T1000 (cell line): ENCODE measurements at places on chromosomes 7 and 10.

DNA sequence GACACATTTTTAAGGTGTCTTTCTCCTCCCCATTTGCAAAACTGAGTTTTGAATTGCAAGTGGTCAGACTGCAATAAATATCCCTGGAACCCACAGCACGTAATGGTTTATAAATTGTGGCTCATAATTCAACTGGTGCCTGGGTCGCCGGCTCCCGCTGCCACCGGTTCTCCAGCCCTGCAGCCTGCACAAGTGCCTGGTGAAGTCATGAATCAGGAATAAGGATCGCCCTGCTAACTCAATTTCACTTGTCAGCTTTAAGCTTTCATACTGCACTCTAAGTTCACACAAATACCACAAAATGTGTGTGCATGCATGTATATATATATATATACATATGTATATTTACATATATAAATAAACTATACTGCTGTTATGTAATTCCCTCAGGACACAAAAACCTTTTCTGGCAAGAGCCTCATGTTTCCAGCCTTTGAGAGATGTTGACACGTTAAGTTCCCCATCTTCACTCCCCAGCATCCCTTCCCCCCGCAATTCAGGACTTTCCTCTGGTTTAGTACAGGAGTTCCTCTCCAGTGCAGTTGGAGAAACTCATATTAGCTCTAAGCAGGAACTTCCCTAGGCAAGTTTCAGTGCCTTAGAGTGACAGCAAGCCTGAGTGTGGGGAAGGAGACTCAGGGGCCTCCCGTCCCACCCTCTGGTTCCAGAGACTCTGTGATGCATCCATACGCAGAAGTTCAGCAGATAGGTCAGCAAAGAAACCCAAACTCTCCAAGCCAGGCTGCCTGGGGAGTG, 129.2 kb upstream of the UNC5B start:
- no peak for DNase-seq

- no peak for DNase-seq
Measured at GRCh38 chr10:3350617-3351258, 178.2 kb upstream of the PITRM1 start.

- no peak for DNase-seq
Measured at GRCh38 chr10:29830531-29831512, 196.1 kb upstream of the SVIL start.

GRCh38 chr7:137882261-137882668, 35.5 kb upstream of the DGKI start:
- DNase-seq, result peak; percentile 80

GRCh38 chr10:95447685-95448084, 113.5 kb downstream of the SORBS1 start:
- no peak for DNase-seq

GRCh38 chr7:157755741-157756140, 418.9 kb downstream of the DNAJB6 start:
- no peak for DNase-seq

DNA sequence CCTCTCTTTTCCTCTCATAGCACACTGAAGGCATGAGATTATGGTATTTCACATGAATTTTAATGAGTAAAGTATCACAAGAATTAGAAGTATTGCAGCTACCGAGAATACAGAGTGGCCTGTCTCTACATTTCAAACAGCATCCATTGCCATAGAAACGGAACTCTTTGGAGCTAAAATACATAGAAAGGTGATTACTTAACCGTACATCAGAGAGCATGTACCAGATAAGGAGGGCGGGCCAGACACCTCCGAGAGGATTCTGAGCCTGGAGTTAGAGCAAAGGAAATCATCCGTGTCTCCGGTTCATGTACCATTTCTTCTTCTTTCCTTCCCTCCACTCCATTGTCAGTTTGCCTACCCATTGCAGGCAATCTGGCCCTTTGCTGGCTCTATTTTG, 196.7 kb downstream of the KLF6 start:
- DNase-seq, result no peak

DNA sequence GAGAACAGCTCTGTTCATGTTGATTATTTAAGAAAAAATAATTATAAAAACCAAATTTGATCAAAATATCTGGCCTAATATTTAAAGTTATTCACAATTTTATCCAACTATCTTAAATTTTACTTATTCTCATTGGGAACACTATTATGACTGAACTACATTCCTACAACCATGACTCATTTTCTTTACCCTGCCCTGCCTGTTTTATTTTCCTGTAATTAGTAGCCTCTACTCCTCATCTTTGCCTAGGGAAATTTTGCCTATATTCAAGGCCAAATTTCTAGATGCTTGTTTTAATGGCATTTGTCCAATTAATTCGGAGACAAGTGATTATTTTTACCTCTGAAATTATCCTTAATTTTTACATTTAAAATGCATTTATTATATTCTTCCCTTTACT, 289.7 kb upstream of the TMEM229A start:
- DNase-seq, result no peak

DNA sequence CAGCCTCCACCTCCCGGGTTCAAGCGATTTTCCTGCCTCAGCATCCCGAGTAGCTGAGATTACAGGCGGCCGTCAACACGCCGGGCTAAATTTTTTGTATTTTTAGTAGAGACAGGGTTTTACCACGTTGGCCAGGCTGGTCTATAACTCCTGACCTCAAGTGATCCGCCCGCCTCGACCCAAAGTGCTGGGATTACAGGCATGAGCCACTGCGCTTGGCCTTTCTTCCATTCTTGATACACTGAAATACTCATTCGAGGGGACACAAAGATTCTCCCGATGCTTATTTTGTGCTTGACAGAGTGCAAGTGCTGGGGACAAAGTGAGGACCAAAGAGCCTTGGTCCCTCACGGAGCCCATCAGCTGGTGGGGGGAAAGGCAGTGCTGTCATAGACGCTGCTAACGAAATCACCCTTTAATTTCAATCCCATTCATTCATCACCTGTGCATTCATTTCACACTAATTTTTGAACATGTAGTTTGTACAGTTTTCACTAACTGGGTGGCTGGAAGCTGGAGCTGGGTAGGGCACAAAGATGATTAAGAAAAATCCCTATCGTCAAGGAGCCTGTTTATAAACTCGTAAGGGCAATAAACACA, 621 bp upstream of the FAM133B start:
- DNase-seq, result no peak

DNA sequence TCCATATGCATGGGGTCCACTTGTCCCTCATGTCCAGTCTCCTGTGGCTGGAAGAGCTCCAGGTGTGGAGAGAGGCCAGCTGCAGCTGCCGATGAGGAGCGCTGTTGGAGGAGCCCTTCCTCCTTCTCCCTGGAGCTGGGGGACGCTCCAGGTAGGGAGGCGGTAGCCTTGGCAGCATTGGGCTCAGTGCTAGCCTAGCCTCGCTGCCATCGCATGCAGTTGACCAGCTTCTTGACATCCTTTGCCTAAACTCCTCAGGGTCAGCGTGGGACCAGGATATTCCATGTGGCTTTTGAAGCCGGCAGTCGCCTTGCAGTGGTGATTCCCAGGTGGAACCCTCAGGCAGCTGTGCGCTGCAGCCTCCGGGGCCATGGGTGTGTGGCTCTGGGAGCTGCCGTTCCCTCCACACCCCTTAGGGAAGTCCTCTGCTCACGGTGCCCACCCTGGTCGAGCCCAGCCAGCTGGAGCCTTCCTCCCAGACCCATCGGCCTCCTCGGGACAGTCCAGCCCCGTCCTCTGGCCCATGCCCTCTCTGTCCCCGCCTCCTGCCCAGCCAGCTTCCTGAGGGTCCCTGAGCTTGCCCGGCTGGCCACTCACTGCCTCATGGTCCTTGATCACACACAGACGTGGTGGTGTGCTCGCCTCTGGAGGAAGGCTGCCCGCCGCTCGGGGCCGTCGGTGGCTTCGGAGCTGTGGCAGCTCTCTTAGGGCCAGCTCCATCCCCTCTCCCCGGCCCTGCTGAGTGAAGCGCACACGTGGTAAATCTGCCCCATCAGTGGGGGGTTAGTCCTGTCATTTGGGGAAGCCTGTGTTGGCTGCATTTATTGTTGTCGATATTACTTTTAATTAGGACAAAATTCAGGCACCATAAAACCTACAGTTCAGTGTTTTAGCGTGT, 21.2 kb downstream of the INPP5A start:
- DNase-seq, result no peak

DNA sequence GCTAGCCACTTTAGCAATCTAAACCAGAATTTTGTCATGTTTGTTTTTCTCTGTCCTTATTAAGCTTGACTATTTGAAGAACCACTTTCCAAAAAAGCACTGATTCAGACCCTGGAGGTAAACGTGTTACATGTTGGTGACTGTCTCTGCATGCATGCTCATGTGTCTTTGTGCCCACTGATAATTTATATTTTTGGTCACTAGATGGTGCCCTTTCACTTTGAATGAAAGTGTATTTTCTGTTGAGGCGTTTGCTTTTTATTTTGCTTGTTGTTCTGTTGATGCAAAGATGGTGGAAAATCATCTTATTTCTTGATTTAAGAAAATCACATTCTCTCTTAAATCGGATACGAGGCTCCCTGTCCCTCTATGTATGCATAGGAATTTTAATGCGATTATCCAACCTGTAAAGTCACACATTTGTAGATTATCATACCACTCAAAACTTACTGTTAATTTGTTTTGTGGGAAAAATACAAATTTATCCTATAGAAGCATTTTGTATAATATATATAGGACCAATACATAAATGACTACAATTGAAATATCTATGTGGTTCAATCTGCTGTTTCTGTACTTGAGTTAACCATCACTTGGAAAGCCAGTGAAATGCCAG, 269.3 kb downstream of the BICC1 start:
- no peak for DNase-seq

- DNase-seq, result no peak
Measured at GRCh38 chr10:20233423-20233822, 417.2 kb downstream of the PLXDC2 start.

DNA sequence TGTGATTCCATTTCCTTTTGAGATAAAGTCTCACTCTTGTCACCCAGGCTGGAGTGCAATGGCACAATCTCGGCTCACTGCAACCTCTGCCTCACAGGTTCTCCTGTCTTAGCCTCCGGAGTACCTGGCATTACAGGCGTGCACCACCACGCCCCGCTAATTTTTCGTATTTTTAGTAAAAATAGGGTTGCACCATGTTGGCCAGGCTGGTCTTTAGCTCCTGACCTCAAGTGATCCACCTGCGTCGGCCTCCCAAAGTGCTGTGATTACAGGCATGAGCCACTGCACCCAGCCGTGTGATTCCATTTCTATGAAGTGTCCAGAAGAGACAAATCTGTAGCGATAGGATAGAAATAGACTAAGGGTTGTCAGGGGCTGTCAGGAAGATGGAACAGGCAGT, 60.4 kb downstream of the CLIP2 start:
- no peak for DNase-seq

DNA sequence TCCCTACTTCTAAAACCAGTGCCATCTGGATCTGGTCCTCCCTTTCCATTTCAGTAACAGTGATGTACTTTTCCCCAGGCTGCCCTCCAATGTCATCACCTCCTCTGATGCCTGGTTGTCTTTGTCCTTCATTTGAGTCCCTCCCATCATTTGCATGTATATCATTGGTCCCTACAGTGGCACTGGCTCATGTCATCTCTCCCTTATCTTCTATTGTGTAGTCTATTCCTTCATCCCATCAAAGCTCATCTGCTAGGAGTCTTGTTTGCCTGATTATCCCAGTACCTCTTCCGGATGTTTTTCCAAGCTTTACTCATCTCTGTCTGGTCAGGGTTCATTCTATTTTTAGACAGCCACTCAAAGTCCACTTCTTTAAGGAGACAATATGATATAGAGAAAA, 292.9 kb upstream of the BMPER start:
- no peak for DNase-seq

DNA sequence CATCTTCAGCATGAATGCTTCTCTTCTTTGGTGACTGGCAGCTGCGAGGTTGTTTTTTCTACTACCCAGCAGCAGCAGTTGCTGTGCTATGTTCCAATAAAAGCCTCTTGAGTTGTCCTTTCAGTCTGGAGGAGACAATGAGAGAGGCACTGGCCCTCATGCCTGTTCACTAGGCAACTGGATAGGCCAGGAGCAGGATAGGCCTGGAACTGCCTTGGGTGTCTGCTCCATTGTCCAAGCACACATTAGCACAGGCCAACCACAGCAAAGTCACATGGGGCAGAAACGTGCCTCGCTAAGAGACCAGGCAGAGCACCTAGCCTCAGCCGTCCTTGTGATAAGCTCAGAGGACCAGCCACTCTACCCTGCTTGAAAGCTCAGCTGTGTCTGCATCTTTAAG, 76.9 kb upstream of the PDCD4 start:
- DNase-seq, result no peak

DNA sequence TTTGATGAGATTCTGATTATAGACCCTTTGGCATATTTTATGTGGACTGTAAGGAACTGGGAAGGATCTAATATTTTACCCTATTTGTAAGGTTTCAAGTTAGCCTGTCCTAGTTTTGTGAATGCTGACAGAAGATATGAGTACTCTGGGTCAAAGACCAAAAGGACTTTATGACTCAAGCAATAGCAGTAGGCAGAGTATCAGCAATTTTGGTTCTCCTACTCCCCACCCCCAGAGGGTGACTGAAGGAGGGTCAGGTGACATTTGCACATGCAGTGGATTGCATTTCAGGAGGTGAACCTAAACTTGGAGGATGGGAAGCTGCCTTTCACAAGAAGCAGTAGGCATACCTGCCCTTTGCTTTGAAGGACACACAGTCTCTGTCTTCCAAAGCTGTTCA, 84.0 kb upstream of the KLF6 start:
- no peak for DNase-seq

DNA sequence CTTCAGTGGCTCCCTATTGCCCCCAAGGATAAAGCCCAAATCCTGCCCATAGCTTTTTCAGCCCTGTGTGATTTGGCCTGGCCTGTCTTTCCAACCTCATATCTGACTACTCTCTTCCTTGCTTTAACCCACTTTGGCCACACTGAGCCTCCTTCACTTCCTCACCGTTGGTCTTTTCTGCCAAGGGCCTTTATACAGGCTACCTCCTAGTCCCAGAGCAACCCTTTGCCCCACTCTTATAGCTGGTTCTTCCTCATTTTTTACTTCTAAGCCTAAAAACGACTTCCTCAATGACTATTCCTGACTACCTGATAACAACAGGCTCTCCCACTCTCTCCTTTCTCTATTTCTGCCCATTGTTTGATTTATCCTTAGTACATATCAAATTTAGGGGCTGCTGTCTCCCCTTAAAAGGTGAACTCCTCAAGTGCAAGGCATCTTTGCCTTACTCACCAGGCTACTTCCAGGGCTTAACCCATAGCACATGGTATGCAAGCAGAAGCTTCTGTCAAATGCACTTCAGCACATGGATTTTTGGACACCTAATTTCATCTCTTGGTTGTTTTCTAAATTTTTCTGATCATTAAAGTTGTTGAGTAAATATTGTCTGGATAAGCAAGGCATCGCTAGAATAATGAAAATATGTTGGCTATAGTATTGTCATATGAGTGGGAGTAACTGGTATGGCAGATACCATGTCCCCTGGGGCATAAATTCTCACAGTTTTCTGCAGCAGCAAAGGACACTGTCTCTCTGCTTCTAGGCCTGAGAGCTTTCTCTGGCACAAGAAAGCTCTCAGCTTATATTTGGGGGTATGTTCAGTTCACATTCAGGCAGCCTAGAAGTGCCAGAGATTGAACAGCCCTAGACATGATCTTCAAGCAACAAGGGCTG, 201.5 kb upstream of the GPR26 start:
- DNase-seq, result no peak

GRCh38 chr7:17696422-17696821, 243.9 kb downstream of the SNX13 start:
- peak; percentile 87 for DNase-seq

GRCh38 chr7:74489997-74490945, 36.6 kb downstream of the GTF2IRD1 start:
- no peak for DNase-seq

GRCh38 chr7:46649876-46650275, 728.8 kb upstream of the IGFBP3 start:
- DNase-seq, result no peak

GRCh38 chr10:72918352-72918751, 24.8 kb downstream of the OIT3 start:
- no peak for DNase-seq
